ENCODE measurements at places on chromosomes 7 and 10. TPM values are rescaled to one million over a fixed set of nuclear protein-coding genes. Genes with fewer than 3 reads are reported as not detected.

GRCh38 chr7:159068488-159068811 lies 76.2 kb downstream of the VIPR2 start:
- no peaks in the 10 kb centered on the region for H3K27me3 ChIP-seq
- H3K4me3 ChIP-seq, result peak overlapping the region; percentile 52
- peak overlapping the region; percentile 84 for H3K27ac ChIP-seq
- H3K4me1 ChIP-seq, result peaks cover 29% of the 10 kb centered on the region
- H3K36me3 ChIP-seq, result no peaks in the 10 kb centered on the region
- no peak for DNase-seq

GPC2 gene
- 8.5 TPM for total RNA-seq

SLC26A5 gene
- not detected for total RNA-seq

DNA sequence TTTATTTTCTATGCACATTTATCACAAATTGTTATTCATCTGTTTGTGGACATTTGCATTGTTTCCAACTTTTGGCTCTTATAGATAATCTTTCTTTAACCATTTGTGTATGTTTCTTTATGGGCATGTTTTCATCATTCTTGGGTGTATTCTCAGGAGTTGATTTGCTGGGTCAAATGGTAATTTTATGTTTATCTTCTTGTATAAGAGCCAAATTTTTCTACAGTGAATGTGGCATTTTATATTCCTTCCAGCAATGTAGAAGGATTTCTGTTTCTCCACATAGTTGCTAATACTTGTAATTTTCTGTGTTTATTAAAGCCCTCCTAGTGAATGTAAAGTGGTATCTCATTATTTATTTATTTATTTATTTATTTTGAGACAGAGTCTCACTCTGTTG lies 21.8 kb downstream of the CYP2C19 start:
- DNase-seq, result no peak
- H3K4me1 ChIP-seq, result no peaks in the 10 kb centered on the region
- no peak overlapping the region for H3K27ac ChIP-seq
- H3K27me3 ChIP-seq, result no peaks in the 10 kb centered on the region
- no peaks in the 10 kb centered on the region for H3K36me3 ChIP-seq

Measured in T-helper 17 cell (primary cell).